Choroid plexus epithelial cell (primary cell): ENCODE measurements at places on chromosomes 7 and 10.

- no peak for DNase-seq
Measured at GRCh38 chr7:101239191-101239950, 1.8 kb upstream of the CLDN15 start.

DNA sequence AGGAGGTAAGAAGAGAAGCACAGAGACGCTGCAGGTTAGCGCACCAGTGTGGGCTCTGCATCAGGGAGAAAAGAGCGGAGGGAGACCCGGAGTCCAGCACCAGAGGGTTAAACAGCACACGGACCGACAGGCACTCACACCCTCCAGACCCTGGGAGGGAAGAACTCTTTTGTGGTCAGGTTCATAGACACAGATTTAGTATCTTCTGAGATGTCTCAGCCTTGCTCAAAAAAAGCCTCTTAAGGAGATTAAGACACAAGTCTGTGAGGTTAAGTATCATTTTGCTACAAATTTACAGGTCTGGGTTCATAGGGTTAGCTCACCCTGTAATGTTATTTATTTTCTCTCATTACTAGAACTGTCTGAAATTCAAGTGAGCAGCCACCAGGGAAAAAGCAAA is 16.8 kb upstream of the NDST2 start:
- no peak for DNase-seq

DNA sequence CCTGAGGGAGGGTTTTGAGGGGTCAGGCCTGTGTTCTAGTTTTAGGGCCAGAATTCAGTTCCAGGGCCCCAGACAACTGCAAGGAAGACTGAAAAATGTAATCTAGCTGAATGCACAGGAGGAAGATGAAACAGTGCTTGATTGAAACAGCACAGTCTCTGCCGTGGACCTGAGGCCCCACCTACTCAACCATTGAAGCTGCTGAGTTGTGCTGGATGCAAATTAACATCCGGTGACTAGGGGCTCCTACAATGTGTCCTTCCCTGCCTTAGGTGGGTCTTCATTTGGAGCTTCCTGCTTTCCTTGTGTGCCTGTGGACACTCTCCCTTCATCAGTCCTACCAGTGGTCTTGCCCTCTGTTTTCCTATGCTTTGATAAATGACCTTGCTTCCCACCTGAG is 5.7 kb downstream of the GLRX3 start:
- no peak for DNase-seq

GRCh38 chr10:8581521-8582225 is 527.2 kb downstream of the GATA3 start:
- DNase-seq = no peak

GRCh38 chr7:105978035-105978434 is 15.0 kb downstream of the CDHR3 start:
- DNase-seq = peak; percentile 8

DNA sequence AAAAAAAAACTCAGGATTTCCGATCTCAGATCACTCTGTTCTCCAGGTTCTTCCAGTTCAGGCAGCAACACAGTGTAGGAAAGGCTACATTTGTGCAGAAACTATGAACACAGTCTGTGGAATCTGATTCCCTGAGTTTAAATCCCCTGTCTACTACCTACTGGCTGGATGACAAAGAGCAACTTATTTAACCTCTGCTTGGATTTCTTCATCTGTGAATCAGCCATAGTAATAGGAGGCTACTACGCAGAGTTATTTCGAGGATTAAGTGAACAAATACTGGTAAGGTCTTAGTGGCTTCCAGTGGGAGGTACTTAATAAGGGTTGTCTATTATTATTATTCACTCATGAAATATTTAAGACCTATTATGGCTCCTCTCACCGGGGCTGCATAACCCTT is 44.3 kb upstream of the PDCD4 start:
- DNase-seq = peak; percentile 86

DNA sequence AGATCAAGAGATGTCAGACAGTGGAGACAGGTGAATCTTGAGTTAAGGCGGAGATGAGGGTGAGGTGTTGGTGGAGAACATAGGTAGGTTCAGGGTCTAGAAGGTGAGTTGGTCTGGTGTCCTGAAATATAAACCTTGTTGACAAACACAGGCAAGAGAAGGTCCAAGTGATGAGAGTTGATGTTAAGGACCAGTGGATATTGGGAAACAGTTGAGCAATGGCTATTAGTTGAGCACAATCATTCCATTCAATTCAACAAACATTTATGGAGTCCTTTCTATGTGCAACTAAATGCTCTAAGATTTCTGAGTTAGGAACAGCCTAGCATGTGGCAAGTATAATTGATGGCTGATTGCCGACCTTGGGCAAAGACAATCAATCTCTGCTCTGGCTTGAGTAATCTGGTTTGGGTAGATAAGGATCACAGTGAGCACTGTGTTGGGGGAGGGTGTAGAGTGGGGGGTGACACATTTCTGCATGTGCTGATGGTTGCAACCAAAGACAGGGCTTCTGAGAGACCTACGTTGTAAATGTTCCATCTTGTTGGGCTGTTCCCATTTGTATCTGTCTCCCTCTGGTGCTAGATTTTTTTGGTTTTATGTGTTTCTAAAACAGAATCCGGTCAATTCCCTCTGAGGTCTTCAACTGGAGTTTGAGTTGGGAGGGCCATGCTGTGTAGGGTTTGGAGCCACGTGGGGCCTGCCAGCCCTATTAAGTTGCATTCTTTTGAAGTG is 201.1 kb downstream of the BAMBI start:
- DNase-seq = no peak

DNA sequence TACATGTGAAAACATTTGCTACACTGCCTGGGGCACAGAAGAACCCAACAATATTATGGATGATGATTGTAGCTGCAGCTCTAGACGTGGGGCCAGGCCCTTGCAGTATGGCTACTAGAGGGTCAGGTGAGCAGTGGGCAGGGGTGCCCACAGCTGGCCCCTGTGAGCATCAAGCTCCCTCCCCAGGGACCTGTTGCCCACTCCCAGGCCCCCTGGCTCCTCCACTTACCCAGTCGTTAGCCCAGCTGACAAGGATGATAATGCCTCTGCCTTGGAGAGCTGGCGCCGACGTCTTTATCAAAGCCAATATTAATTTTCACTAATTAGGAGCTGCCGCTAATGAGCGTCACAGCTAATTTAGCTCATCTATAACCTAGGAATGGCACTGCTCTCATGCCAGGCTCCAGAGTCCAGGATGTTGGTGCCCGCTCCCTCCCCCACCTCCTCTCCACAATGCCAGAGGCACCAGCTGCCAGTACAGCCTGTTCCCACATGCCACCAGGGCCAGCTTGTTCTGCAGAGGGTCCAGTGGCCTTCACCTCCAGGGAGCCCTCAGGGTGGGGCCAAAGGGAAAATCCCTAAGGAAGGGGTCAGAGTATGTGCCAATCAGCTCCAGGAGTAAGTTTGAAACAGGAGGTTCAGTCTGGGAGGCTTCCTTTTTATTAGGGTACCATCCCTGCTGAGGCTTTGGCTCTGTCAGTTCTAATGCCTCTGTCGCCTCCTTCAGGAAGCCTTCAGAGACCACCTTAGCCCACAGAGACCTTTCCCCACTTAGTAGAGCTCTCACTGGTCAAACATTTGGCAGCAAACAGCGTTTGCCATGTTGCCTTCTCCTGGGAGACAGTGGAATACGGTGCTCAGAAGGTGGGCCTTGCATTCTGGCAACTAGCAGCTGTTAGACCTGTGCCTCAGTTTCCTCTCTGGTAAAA is 77.2 kb downstream of the CDH23 start:
- no peak for DNase-seq

DNA sequence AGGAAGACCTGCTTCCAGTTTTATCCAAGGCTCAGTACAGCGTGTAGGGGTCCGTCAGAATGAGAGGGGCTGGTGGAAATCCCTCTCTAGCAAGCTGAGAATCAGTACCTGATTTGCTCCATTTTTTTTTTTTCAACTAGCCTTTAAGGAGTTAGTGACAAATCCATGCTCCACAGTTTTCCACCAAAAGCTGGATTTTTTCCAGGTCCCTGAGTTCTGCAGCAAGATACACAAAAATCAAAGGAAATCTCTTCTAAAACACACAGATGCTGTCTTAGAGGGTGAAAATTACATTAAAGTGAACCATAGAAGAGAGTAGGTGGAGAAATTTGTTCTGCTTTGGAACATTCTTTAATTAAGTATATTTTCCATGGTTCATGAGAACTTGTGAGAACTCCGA is 30.4 kb downstream of the MDFIC start:
- DNase-seq = no peak

DNA sequence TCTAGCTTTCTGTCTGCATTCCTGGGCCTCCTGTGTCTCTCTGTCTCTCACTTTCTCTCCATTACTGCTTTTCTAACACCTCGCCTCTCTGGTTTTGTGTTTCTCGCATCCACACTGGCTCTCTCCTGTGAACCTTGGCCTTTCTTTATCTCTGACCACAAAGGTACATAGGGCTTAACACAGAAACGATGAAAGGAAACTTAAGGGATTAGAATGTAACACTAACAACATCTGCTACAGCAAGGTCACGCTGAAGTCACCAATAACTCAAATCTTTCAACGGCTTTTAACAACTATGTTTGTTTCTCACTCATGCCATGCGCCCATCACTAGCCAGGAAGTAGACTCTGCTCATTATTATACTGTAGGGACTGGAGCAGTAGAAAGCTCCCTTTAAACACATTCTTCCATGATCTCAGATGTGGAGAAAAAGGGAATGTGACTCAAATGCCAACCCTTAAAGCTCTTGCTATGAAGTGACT is 9.3 kb upstream of the OR6V1 start:
- peak; percentile 5 for DNase-seq

- DNase-seq = no peak
Measured at GRCh38 chr10:110764378-110764777, 107.3 kb upstream of the PDCD4 start.

GRCh38 chr10:103757531-103758293 is 97.7 kb downstream of the SH3PXD2A start:
- DNase-seq = peak; percentile 82

- DNase-seq = no peak
Measured at GRCh38 chr10:34406463-34407323, 408.4 kb downstream of the PARD3 start.

DNA sequence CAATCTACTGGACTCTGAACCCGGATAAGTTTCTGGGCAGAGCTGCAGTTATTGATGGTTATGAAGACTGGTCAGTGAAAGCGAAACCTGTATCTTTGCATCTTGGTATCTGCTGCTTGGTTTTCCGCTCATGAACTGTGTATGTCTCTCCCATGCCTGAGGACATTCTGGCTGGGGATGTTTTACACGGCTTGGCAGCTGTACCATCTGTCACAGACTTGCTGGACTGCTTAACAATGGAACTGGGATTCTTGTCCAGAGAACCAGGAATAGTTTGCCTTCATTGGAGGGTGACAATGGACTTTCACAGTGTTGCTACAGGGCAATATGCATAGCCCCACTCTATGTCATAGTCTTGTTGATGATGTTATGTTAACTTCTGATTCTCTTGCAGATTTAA is 119.9 kb upstream of the TMEM106B start:
- DNase-seq = no peak
